ENCODE measurements at places on chromosomes 6 and 20.

DNA sequence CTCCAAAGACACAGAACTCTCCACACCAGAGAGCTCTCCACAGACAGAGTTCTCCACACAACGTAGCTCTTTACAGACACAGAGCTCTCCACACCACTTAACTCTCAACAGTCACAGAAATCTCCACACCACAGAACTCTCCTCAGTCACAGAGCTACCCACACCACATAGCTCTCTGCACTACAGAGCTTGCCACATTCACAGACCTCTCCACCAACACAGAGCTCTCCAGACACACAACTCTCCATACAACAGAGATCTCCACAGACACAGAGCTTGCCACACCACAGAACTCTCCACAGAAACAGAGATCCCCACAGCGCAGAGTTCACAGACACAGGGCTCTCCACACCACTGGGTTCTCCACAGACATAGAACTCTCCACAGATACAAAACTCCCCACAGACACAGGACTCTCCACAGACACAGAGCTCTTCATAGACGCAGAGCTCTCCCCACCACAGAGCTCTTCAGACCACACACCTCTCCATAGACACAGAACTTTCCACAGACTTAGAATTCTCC lies 52.5 kb downstream of the ERMARD start:
- DNase-seq, result no peak

- DNase-seq, result no peak
Observed at GRCh38 chr6:128558924-128559323, 38.5 kb upstream of the PTPRK start.

- DNase-seq, result no peak
Observed at GRCh38 chr6:165910184-165910966, 247.3 kb upstream of the PDE10A start.

GRCh38 chr6:83536647-83537589 lies 24.6 kb downstream of the PRSS35 start:
- no peak for DNase-seq

DNA sequence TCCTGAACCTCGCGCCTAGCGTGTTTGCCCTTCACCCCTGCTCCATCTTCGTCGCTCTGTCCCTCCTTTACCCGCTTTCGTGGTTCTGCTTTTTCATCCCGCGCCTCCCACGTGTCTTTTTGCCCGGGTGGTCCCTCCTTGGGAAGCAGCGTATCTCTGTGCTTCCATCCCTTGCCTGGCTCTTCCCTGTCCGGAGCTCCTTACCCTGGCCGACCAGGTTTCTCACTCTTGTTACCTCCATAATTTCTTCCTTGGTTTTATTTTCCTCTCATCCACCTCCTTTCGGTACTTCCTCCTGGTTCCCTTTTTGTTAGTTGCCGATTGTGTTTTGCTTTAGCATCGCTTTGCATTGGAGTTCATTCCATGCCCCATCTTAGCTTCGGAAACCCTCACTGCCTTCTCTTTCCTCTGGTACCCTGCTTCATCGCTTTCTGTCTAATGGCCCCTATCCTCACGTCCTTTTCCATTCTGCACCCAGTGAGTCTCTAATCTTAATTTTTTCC lies 735 bp downstream of the FAM135A start:
- DNase-seq, result no peak

GRCh38 chr6:150770637-150771036 lies 94.9 kb upstream of the MTHFD1L start:
- DNase-seq, result no peak

- peak; percentile 42 for DNase-seq
Observed at GRCh38 chr6:74973591-74973990, 232.3 kb downstream of the COL12A1 start.

DNA sequence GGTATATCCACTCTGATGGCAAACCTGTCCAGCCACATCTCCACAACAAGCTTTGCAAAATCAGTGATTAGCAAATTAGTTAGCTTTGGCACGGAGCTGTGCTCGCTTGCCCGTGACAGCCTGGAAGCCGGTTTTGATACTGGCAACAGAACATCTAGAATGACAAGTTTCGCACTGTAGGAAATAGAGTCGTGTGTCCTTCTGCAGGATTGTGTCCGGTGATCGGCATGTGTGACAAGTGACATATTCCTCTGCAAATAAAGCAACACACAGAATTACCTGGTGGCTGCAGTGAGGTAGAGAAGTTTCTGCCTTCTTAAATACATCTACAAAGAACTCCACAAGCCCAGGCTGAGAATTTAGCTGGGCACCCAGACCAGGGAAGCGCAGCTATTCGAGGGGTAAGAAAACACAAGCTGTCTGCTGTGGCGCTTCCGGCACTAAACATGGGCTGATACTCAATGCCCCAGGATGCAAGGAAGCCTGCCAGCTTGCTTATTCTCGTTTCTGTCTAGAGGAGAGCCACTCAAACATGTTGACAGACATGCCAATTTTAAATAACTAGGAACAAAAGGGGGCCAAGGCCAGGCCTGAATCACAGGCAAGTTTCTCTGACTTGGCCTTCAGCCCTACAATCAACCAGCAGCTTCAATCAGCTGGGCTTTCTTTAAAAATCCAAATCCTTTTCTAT lies 22.2 kb downstream of the EIF2S2 start:
- no peak for DNase-seq

DNA sequence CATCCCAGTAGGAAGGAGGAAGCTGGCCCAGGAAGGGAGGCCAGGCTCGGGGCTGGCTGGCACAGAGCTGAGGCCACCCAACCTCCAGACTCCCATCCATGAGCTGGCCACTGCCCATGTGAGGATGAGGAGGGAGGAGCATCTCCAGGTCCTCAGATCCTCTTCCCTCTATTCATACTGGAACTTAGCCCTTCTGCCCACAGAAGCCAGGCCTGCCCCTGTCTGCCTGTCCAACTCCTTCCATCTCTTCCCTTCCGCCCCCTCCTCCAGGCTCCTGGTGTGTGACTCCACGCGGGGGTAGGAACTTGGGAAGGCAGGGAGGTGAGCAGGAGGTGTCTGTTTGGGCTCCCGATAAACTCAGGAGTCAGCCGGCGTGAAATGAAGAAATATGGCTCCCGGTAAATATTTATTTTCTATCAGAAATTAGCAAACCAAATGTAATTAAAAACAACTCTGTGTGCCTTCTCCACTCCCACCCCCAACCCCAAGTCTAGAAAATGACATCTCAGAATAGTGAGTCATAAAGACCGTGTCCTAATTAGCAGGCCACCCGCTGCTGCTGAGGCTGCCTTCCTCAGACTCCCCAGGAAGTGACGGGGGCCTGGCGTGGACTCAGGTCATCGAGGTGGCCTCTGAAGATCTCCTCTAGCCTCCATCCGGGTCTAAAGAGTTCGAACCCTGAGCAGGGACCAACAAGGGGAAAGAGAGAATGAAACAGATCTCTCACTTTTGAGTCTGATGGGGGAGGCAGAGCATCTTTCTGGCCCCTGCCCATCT lies 81.9 kb downstream of the MDGA1 start:
- DNase-seq, result no peak

GRCh38 chr6:70303034-70303525 lies at the start of gene COL9A1:
TSS of gene COL9A1 (minus strand) at chr6:70303084. CDS start at chr6:70302924, 160 bp downstream.
- DNase-seq, result no peak

DNA sequence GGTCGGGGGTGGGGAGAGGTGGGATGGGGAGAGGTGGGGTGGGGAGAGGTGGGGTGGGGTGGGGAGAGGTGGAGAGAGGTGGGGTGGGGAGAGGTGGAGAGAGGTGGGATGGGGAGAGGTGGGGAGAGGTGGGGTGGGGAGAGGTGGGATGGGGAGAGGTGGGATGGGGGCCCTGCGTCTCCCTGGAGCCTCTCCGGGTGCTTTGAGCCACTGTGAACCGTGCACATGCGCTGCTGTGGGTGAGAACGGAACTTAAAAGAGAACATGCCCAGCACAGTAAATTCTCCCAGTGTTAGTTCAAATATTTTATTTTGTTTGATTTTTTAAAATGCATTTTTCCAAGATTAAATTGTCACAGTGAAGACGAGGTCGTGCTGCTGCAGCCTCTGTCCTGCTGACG lies 16.7 kb downstream of the SS18L1 start:
- DNase-seq, result no peak

DNA sequence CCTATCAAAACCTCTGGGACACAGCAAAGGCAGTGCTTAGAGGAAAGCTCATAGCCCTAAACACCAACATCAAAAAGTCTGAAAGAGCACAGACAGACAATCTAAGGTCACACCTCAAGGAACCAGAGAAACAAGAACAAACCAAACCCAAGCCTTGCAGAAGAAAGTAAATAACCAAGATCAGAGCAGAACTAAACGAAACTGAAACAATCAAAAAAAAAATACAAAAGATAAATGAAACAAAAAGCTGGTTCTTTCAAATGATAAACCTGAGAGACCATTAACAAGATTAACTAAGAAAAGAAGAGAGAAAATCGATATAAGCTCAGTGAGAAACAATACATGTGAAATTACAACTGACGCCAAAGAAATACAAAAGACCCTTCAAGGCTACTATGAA lies 34.8 kb upstream of the RUNX2 start:
- no peak for DNase-seq

DNA sequence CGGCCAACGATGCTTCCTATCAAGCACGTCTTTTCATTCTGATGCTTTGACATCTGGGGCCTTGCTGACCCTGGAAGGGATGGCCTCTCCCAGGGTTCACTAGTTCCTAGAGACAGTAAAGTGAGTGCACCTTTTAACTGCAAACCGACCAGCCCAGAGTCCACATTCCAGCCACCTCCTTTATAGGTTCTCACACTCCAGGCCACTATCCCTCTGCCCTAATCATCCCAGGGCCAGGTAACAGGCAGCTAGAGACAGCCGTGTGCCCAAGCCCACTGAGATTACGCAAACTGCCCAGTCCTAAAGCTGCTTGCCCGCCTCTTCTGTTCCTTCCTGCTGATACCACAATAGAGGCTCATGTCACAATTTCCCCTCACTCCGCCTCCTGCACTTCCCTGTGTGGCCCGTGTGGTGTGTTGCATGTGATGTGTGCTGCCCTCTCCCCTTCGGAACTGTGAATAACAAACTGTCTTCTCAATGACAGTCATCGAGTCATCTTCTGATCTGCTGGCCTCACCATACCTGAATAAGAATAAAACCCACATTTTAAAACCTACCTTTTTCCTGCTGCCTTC lies 123.7 kb upstream of the EXOC2 start:
- no peak for DNase-seq

- no peak for DNase-seq
Observed at GRCh38 chr20:12166053-12166717, 248.5 kb downstream of the BTBD3 start.

- DNase-seq, result no peak
Observed at GRCh38 chr6:111980143-111980542, 73.8 kb upstream of the CCN6 start.

- DNase-seq, result no peak
Observed at GRCh38 chr6:22682979-22683378, 113.6 kb downstream of the HDGFL1 start.

DNA sequence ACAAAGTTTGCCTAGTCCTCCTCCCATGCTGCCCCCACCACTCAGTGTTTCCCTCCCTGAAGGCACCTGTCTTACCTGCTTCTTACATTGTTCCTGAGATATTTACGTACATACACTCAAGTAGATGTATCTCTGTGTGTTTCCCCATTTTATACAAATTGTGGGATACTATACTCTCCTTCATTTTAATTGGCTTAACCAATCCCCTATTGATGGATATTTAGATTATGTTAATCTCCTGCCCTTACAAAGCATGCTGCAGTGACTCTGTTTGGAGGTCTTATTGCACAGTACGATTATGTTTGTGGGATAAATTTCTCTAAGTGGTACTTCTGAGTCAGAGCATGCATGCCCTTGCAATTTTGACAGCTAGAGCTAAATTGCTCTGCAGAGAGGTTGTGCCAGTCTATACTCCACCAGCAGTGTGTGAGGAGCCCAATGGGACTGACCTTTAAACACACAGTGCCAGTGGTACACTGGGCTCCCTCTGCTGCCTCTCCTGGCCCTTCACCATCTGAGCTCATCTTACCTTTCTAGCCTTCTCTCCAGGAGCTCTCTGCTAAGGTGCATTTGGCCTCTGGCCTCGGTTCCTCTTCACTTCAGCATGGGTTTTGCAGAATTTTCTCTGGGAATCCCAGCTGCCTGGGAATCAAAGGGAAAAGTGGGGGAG lies 57.4 kb downstream of the LYRM2 start:
- no peak for DNase-seq

All from hindlimb muscle (tissue), 1 donor.